ENCODE measurements at places on chromosomes 7 and 10.

DNA sequence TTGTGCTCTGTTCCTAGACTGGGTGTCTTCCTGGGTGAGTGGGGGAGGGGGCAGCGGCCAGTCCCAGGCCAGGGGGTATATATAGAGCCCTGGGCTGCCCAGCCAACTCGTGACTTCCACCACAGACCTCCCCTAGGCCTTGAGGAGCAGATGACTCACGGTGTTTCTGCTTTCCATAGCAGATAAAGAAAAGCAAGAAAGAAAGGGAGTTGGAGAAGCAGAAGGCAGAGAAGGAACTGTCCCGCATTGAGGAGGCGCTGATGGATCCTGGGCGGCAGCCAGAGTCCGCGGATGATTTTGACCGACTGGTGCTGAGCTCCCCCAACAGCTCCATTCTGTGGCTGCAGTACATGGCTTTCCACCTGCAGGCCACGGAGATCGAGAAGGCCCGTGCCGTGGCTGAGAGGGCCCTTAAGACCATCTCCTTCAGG lies 10.1 kb downstream of the CALHM2 start:
- peak; percentile 76 for DNase-seq

- DNase-seq: no peak
Observed at GRCh38 chr10:29130190-29130673, 158.6 kb upstream of the LYZL1 start.

- DNase-seq: no peak
Observed at GRCh38 chr10:16459423-16459939, 22.7 kb downstream of the PTER start.

GRCh38 chr7:158381956-158382355 lies 205.7 kb downstream of the PTPRN2 start:
- DNase-seq: no peak

GRCh38 chr10:4383651-4384098 lies 442.3 kb upstream of the AKR1E2 start:
- DNase-seq: no peak

- no peak for DNase-seq
Observed at GRCh38 chr7:45564886-45565455, 9.2 kb upstream of the ADCY1 start.

DNA sequence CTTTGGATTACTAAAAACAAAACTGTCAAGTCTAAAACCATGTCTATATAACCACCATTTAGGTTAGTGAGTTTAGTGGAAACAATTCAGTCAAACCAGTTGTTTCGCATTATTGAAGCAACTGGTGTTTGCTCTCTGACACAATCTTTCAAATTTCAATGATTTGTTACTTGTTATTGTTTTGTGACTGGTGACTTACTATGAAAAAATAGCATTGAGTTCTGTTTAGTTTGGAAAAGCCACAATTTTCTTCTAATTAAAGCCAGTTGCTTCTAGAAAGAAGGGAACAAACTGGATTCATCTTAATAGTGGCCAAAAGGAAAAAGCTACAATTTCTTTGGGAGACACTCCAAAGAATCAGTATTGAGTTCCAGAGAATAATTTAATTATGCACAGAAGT lies 30.4 kb downstream of the LAMB4 start:
- no peak for DNase-seq

DNA sequence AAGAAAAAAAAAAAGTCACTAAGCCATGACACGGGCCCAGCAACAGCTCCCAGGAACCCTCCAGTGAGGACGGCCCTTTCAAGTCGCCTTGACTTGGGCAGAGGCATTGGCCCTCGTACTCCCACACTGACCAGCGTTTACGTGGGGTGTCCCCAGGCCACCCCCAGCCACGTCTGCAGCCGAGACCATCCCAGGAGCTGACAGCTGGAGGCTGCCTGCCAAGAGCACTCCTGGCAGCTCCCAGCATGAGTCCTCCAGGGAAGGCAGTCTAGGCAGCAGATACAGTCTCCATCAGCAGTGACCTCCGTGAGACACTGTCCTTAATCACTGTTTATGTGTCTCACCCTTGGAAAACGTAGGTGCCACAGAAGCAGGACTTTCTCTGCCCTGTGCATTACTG lies 86.5 kb downstream of the PROSER2 start:
- DNase-seq: no peak

DNA sequence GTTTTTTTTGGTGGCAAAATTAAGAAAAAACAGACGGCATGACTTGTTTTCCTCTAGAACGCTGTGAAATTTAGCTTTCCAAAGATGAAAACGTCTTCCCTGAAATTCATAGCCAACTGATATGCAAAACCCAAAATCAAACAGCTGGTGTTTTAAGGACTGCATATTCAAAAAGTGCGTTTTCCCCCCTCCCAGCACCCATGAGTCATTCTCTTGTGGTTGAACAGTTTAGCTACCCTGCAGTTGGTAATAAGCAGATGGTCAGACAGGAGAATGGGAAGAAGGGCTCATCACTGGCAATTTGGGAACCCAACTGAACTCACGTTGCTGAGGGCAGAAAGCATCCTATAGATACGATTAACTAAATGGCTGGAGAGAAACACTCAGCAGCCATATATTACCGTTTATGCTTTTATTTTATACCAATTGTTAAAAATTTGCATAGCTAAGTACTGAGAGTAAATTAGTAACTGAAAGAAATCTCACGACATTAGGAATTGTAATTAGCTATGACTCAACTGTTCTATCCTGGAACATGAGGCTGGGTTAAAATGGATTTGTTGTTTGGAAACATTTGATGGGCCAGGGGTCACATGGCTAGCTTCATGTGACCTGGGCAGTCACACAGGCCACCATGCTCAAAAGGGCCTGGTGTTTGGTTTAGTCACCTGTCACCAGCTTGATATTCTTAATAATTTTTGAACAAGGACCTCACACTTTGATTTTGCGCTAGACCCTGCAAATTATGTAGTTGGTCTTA lies 343.1 kb downstream of the PHTF2 start:
- DNase-seq: no peak

DNA sequence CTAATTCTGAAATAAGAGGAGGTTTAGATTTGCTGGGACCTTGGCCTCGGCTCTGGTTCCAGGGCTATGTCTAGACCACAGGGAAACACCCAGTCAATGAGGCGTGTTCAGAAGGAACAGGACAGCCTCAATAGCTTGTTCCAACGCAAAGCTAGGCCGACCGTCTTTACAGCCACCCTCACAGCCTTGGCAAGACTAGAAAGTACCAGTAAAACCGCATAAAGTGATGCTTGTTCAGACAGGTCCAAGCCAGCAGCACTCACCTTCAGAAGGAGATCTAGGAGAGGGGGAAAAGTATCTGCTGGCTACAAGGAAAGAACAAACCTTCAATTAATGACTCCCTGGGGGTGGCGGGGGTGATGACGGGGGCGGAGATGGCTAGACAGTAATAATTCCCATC lies 50.1 kb upstream of the LMTK2 start:
- DNase-seq: no peak

- DNase-seq: peak; percentile 83
Observed at GRCh38 chr7:128387216-128388144, 22.3 kb downstream of the IMPDH1 start.

DNA sequence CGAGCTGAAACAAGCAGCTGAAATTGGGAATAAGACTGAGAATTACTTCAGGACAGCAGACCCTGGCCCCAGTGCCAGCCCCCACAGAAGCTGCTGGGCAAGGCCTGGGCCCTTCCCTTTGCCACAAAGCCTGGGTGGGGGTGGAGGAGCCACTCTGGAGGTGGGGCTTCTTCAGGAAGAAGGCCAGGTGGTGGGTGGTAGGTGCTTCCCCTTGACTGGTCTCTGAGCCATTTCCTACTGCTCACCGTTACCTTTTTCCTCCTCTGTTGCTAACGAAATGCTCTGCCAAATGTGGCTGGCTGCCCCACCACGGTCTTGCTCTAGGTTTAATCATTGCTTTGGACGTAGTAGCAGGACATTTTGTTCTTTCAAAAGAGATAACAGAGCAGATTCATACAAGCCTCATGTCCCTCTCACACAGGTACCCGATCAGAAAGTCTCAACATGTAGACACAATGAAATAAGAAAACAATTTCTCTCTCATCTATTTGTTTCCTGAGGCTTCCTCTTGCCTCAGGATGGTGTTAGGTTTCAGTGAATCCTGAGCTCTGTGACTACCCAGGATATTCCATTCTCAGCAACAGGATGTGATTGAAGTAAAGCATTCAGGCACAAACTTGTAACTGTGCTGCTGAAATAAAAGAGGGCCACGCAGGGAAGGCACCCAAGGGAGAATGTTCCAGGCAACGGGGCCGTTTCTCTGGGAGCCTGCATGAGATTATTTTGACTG lies 66.5 kb downstream of the WDR11 start:
- DNase-seq: peak; percentile 23

GRCh38 chr10:77943121-77943901 lies 16.8 kb upstream of the DLG5 start:
- DNase-seq: no peak

- DNase-seq: no peak
Observed at GRCh38 chr7:65247491-65247890, 126.2 kb upstream of the ZNF92 start.

- no peak for DNase-seq
Observed at GRCh38 chr10:96890172-96890513, 58.0 kb downstream of the LCOR start.

DNA sequence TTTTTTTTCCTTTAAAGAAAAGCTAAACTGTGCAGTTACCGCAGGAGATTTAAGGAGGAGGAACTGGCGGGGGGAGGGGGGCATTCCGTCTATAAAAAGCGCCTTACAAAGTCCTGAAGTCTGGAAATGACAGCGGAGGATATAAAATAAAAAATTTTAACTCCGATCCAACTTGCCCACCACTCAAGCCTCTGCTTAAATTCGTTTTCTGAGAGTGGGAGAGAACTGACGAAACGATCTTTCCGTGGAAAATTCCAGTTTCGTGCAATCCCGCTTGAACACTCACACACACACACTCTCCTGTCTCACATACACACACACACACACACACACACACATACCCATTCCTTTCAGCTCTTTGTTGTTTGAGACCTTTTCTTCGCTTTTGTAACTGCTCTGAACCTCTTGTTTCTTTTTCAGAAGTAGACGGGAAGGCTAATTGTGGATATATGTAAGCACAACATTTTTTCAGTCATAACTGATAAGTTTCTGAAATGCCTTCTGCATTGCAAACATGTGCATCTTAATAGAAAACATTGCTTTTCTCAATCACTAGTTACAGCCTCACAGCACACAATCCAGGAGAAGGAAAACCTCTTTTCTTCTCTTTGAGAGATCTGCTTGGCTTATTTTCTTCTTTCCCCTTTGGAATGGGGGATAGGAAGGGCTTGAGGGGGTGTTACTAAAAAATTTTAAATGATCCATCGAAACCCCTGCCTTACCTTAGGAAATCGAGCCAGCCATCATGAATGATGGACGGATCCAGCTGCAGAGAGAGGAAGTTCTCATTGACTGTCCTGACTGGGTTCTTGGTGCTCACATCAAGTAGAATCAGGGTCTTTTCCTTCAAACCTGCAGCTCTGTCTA lies 628 bp downstream of the HPSE2 start:
- DNase-seq: no peak

GRCh38 chr10:29370097-29371092 lies 81.5 kb downstream of the LYZL1 start:
- no peak for DNase-seq

GRCh38 chr7:78018641-78019446 lies 220.3 kb downstream of the PHTF2 start:
- DNase-seq: peak; percentile 76

DNA sequence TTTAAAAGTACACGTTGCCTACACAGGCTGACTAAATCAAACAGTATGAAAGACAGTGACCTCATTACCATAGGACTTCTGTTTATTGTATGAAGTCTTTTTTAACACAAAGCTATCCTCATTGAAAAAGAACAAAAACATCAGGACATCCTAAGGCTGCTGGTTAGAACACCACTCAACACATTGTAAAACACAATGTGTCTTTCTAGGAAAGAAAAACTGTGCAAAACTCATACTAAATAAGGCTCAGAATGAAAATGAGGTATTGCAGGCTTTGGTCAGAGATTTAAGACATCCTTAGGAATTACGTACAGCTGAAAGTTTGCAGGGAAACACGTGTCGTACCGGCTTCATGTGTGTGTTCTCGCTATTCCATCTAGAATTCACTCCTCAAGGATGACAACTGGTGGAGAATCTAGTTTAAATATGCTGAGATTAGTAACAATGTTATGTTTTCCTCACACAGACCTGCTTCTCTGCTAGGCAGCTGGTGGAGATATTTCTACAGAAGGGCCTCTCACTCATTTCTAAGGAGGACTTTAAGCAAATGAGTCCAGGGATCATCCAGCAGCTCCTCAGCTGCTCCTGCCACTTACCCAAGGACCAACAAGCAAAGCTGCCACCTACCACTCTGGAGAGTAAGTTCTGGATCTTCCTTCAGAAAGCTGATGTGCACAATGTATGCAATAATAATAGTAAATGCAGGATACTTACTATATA lies 29.3 kb downstream of the SLC39A12 start:
- no peak for DNase-seq

GRCh38 chr7:117148971-117149370 lies 173.9 kb downstream of the WNT2 start:
- DNase-seq: no peak

DNA sequence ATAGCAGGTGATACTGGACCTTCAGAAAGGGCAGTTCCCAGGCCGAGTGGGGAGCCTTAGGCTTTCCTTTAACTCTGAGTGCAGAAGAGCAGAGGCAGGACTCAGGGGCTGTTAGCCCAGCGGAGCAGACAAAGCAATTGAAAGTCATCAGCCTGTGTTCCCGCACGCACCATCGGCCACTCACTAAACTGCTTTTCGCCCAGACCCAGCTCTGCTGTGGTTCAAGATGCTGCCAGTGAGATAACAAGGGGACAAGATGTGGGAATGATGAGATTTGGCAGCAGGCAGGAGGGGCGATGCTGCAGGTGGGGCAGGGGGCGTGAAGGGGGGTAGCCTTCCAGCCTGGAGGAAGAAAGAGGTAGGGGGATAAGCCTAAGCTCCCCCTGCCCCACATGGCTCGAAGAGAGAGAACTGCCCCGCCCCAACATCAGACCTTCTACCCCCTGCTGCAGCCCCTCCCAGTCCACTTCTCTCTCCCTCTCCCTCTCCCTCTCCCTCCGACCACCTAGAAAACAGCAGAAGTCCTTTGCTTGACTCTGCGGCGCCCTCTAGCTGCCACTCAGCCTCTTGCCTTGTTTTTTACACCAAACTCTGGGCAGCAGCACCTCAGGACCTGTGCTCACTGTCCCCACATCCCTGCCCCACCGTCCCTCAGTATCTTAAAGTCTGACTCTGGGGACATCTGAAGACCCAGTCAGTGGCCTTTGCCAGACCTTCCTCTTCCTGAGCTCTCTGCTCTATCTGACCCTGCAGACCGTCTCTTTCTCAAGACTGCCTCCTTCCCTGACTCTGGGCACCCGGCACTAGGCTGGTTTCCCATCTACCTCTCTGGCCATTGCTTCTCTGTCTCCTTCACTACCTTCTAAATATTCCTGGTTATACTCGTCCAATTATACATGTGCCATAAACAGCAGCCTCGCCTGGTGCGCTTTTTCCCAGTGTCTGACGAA lies 110.5 kb downstream of the C10orf105 start:
- peak; percentile 93 for DNase-seq

- DNase-seq: no peak
Observed at GRCh38 chr7:18654709-18655108, 159.2 kb downstream of the HDAC9 start.

GRCh38 chr7:37269711-37270508 lies 178.8 kb downstream of the ELMO1 start:
- DNase-seq: no peak

Measured in testis (tissue), 5 donors.